ENCODE measurements at places on chromosomes 7 and 10.

- DNase-seq = no peak
Measured at GRCh38 chr7:106165337-106165736, 53.2 kb upstream of the SYPL1 start.

DNA sequence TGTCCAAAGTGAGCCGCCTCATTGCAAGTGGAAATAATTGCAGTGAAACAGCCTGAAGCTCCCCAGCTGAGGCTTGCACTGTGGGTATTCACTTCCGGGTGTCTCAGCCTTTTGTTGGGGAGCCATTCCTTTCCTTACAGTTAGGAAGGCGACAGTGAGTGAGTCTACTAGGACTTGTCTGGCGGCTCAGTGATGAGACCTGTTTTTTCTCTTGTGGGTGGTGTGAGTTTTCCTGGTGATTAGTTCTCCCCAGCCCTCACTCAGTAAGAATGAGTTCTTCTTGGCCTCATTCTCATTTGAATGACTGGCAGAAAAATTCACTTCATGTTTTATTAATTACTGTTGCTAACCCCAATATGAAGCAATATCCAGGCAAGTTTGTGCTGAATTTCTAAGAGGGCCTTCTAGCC lies 2.6 kb downstream of the PGAM1 start:
- no peak for DNase-seq

DNA sequence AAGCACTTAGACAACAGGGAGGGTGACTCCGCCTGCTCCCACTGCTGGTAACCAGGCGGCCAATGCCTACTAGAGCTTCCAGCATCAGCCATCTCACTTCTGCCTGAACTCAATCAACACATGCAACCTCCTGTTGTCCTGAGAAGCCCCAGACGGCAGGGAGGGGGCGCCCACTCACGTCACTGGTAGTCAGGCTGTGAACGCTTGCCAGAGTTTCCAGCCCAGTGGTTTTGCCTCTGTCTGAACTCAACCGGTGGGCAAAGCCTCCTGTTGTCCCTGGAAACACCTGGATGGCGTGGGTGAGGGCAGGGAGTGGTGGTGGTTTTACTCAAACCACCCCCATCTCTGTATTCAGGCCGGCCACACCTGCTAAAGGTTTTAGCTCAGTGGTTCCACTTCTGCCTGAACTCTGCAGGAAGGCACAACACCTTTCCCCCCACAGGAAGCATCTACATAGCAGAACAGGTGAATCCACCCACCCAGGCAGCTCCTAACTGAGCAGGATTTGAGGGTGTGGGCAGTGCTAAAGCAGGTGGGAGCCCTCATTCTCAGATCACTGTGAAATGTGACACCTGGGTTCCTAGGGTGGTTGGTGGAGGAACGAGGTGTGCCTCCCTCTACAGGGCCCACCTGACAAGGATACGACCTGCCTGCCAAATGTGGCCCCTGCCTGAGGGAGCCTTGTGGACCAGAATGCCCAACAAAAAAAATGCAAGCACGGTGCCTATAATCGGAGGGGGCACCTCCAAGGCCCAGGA lies 563.0 kb upstream of the SEMA3D start:
- DNase-seq = no peak

DNA sequence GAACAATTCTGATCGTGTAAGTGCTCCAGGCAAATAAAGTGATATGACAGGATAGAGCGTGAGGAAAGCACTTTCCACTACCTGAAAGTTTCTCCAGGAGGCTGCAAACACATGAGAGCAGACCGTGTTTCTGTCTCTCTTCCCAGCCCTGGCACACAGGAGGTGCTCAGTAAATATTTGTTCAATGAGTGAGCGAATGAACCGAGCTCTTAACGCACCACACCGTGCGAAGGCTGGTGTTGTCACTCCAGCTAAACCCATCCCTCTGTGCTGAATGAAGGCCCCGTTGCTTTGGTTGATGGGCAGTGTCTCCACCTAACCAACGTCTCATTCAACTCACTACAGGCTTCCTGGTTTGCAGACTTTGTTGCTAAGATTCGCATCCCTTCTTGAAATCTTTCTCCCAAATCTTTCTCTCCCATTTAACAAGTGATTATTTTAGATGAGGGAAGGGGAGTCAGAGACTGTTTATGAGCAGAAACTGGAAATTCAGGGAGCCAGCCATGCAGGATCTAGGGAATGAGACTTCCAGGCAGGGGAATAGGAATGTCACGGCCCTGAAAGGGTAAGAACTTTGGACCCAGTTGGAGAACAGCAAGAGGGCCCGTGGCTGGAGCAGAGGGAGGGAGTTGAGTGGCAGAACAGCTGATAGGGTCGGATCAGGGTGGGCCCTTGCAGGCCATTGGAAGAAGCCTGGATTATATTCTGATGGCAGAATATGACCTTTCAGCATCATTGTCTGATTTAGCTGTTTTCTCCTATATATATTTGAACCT lies 282.6 kb downstream of the CAMK1D start:
- no peak for DNase-seq
